ENCODE measurements at places on chromosomes 2 and 18.
A peak's percentile ranks its signal among the peaks of the same experiment; 100 is the strongest.

DNA sequence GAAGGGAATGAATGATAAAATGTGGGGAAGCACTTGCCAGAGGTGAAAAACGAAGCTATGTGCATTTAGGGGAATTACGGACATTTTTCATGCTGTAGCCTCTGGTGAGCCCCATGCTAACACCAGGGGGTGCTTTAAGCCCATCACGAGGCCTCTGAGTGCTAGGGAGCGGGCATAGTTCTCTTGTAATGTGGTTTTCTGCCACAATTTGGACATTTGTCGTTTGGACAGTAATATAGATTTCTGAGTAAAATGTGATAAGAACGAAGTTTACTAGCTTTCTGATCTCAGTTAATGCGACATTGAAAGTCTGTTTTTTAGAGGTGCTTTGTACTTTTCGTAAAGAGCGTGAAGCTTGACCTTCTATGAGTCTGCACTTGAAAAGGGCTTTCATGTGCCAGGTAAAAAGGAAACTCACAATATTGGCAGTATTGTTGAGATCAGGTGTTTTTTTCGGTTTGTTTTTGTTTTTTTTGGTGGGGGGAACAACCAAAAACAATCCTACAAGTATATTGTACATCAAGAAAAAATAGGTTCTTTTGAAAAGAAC lies 50.6 kb downstream of the TRAF3IP1 start:
- no peak for DNase-seq

GRCh38 chr18:37247497-37248161 lies 318.0 kb downstream of the CELF4 start:
- DNase-seq = no peak

GRCh38 chr2:120629241-120629895 lies 106.3 kb upstream of the GLI2 start:
- no peak for DNase-seq

- no peak for DNase-seq
Measured at GRCh38 chr2:65364986-65365733, 67.2 kb downstream of the SPRED2 start.

DNA sequence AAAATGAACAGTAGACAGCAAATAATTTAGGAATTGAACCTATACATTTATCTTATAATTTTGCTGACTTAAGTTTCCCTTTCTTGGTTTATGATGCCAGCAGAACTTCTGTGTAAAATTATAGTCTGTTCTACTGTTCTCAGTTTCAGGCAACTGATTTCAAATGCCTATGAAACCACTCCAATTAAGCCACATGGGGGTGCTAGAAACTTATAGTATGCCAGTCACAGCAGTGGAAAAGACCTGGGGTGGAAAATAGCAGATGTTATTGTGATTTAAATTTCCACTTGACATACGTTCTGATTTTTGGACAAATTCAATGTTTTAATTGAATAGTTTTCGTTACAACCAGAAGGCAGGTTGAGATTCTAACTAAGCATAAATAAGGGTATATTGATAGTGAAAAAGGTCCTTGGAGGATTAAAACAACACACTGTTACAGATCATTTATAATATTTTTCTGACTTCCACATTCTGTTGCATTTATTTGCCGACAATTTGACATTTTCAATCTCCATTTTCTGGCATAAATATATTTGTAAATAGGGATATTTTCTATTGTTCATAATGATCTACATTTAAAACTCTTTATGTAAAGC lies 61.4 kb downstream of the CPS1 start:
- peak; percentile 43 for DNase-seq

DNA sequence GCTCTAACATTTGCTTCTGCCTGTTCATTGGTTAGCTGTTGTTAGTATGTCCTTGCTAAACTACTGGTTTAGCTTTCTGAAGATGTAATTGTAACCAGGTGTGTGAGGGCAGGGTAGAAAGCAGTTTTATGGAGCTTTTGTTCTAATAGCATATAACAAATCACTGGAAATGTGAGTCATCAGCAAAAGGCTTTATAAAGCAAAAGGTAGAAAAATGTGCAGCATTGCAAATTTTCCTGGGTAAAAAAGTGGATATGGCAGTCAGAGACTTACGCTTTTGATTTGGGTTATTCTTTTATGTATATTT lies 85.3 kb downstream of the ZNF407 start:
- no peak for DNase-seq

- DNase-seq = no peak
Measured at GRCh38 chr2:216769626-216770025, 74.3 kb upstream of the IGFBP5 start.

- no peak for DNase-seq
Measured at GRCh38 chr2:18273205-18273604, 287.2 kb downstream of the RDH14 start.

DNA sequence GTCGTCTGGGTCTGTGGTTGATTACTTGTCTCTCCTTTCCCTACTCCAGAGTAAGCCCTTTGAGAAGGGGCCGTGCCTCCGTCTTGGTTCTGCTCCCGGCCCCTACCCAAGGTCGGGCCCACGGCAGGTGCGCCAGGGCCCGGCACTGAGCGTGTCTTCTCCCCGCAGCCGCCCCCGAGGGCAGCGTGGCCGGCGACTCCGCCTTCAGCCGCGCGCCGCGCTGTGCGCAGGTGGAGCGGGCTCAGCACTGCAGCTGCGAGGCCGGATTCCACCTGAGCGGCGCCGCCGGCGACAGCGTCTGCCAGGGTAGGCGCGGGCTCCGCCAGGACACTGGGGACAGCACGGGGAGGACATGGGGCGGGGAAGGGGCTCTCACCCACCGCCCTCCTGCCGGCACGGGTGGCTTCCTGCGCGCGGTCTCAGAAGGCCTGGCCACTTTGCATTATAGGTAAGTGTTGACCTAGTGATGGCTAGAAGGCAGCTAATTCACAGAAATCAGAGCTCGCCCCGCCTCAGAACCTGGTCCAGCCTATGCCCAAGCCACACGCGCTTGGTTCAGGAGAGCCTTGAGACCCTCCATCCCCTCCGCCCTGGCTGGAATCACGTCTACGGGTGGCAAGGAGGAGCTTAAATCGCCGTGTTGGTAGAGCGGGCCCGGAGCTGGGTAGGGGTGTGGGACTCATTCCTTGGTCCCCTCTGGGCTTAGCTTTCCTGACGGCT lies 43.5 kb downstream of the FBLN7 start:
- DNase-seq = no peak

- no peak for DNase-seq
Measured at GRCh38 chr2:129881786-129882396, 97.6 kb upstream of the RAB6C start.

DNA sequence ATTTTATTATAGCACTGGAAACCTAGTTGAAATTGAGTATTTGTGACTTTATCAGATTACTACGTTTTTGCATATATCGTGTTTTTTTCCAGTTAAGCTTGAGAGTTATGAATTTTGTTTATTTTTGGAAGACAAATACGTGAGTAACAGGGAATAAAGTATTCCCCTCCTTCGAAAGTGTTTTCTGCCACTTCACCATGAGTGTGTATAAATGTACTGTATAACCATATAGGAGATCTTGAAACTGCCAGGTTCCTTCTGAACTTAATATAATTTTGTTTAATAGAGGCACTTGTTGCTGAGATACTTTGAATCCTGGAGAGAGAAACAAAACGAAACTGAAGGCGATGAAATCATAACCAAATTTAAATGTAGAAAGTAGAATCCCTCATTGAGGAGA lies 1004.4 kb upstream of the ZEB2 start:
- no peak for DNase-seq

- DNase-seq = no peak
Measured at GRCh38 chr2:46471-47345, at the start of gene FAM110C. Gene FAM110C, minus strand, starts transcription at chr2:46505. Its CDS starts 120 bp downstream, at chr2:46385.

DNA sequence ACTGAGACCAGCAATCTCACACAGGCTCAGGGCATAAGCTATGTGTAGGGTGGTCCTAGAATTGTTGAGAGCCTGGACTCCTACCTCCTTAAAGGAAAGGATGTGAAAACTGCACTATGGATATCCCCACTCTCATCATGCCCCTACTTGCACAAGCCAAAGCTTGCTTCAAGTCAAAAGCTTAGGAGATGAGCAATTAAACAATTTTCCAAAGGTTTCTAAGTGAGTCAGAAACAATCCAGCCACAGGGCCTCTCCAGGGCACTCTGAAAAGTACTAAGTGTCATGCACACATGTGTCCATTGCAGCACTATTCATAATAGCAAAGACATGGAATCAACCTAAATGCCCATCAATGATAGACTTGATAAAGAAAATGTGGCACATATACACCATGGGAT lies 215.4 kb downstream of the AFF3 start:
- no peak for DNase-seq

DNA sequence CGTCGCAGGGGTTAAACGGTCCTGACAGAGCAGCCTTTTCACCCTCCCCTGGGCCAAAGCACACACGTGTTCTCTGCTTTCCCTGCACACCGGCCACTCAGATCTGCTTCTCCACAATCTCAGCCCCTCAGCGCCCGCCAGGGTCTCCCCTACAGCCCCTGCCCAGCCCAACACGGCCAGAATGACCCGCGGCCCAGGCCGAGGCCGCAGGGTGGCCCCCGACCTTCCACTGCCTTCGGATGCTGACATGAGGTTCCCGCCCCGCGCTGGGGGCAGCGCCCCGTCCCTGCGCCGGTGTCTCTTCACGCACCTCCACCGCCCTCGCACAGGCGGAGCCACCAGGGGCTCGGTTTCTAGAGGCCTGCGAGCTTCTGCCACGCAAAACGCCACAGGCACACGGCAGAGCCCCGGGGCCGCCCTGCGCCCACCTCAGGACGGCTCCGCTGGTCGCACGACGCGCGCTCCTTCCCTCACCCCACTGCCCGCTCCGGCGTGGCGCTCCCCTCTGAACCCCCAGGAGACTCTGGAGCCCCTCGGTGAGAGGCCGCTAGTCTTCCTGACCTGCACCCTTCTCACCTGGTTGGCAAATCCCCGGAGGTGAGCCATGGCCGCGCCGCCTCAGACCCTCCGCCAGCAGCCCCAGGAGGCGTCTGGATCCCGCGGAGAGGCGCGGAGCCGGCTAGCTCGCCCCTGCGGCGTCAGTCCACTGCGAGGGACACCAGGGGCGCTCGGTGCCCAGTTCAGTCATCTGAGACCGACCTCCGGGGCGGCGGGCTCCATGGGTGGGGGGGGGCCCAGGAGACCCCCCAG lies 749 bp downstream of the STK25 start:
- DNase-seq = no peak

GRCh38 chr2:210860276-210860675 lies 303.9 kb downstream of the CPS1 start:
- DNase-seq = peak; percentile 61

DNA sequence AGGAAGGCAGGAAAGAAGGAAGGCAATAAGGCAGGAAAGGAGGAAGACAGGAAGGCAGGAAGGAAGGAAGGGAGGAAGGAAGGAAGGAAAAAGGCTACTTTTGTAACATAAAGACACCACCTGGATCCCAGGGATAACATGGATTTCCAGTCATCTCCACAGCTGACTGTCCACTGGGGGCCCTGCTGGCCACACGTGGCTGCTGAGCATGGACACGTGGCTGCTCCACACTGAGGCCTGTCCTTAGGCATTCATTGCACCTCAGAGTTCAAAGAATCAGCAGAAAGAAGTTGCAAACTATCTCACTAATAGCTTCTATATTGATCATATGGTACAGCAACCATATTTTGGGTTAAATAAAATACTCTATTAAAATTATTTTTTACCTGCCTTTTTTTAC lies 130.2 kb upstream of the SALL3 start:
- DNase-seq = no peak

GRCh38 chr2:37601569-37601968 lies 69.9 kb downstream of the CDC42EP3 start:
- no peak for DNase-seq

DNA sequence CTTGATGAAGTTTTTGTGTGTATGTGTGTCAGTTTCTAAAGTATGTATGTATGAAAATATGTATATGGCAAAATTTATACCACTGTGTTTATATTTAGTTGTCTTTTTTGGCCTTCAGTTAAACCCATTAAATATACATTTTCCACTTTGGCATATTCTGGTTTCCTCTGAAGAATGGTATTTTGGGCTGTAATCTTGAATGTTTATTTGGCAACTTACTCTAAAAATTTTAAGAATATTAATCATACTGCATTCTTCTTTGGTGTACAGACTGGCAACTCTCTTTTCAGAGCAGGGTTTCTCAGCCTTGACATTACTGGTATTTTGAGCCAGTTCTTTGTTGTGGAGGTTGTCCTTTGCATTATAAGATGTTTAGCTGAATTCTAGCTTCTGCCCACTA lies 27.9 kb upstream of the CCBE1 start:
- no peak for DNase-seq

DNA sequence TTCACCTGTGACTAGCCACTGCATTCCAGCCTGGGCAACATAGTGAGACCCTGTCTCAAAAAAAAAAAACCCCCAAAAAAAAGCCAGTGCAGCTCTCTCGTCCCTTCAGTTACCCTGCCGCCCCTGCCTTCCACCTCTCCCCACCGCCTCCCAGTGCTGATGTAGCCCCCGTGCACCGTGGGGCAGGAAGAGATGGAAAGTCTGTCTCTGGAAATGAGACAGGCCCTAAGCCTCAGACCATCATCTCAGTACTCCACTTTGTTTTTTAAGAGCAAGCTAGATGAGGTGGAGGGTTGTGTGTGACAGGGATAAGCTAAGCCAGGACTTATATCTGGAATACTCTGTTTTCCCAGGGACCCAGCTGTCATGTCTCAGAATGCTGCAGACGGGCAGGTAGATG lies 32.0 kb downstream of the MERTK start:
- no peak for DNase-seq

DNA sequence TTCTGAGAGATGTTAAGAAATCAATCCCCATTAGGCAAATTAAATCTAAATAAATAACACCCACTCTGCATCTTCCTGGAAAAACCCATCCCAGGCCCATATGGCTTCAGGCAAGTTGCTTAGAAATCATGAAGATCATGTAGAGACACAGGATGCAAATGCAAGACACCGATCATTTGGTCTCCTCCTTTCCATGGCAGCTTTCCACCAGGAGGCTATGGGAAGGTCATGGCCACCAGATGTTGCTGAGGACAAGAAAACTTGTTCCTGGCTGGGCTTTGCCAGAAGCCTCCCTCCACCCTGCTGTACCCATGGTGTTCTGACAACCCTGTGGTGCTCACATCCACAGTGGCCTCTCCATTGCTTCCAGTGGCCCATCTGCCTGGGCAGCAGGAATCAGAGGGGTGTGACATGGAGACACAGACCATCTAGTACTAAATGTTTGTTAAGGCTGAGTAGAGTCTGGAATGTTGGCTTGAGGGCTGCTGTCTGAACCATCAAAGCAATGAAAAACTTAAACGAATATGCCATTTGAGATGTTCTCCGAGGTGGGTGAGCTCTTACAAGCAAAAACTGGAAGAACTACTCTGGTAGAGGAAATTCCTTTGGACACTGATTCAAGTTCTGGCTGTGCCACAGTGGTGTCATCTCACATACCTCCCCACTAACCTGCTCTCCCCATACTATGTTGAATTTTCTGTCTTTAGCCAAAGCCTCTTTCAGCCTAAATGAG lies 293.2 kb downstream of the TNS1 start:
- DNase-seq = no peak

DNA sequence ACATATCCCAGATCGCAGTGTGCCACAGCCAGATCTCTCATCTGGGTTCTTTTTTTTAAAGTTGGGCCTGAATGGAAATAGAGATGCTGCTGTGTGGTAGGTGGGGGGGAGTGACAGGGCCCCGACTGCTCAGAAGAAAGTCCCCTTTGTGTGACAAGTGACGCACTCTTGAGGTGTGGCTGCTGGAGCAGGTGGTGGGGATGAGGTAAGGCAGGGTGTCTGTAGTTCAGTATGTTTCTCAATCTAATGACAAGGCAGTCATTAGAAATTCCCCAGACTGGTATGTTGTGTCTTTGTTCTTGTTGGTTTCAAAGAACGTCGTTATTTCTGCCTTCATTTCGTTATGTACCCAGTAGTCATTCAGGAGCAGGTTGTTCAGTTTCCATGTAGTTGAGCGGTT lies 128.8 kb upstream of the TACR1 start:
- no peak for DNase-seq
